ENCODE measurements at places on chromosomes 3 and 15.

GRCh38 chr3:56987238-56987895 is 73.1 kb upstream of the SPATA12 start:
- DNase-seq: no peak

DNA sequence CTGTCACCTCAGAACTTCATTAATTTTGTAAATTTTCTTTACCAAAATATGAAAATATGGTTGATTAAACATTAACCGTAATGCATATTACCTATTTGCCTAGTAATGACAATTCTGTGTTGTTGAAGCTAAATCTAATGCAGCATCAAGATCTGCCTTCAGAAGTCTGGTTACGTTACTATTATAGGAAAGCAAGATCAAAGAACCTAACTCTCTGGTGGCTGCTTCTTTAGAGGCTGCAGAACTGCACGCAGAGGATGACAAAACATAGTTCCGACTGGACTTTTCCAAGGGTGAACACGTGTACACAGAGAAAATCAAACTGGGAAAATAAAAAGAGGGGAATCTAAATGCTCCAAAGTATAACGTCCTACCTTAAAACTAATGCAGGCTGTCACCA is 20.5 kb downstream of the CD47 start:
- DNase-seq: no peak

DNA sequence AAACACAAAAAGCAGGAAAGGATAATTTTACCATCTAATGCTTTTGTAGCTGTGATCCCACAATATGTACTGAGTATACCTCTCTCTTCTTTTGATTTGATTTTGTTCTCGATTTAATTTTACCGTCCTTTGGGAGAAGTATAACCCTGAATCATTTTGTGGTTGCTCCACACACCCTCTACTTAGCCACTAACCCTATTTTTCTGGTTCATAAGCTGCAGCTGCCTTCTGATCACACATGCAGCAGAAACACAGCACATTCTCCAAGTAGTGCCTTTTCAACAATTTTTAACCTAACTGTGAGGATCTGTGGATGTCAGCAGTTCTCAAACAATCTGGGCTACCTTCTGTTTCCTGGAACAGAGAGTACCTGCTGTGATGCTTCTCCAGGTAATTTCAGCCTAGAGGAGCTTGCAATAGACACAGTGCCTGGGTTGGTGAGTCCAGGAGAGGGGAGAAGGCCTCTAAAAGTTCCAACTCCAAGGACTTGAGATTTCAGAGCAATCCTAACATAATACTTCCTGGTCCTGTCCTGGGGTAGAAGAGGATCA is 40.3 kb downstream of the HGD start:
- DNase-seq: no peak

DNA sequence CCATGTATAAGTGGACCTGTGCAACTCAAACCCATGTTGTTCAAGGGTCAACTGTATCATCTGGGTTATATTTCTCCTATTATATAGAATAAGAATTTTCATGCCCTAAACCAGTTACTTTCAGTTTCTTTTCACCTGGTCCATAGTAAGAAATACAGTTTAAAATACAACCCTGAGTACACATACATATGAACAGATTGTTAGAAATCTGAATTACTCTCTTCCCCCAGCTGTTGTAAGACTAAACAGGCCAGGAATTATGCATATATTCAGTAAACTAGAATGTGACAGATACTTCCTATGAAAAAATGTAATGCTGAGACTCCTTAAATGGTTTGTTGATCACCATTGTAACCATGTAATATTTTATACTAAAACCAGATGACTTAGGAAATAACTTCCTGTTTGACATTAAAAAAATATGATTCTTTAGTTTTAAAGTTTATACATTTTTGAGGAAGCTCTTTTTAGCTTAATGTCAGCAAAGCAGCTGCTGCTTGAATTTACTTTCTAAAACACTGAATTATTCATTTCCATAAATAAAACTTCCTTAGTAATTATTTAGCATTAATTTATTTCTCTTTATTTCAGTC is 52.5 kb upstream of the ZCWPW2 start:
- no peak for DNase-seq

DNA sequence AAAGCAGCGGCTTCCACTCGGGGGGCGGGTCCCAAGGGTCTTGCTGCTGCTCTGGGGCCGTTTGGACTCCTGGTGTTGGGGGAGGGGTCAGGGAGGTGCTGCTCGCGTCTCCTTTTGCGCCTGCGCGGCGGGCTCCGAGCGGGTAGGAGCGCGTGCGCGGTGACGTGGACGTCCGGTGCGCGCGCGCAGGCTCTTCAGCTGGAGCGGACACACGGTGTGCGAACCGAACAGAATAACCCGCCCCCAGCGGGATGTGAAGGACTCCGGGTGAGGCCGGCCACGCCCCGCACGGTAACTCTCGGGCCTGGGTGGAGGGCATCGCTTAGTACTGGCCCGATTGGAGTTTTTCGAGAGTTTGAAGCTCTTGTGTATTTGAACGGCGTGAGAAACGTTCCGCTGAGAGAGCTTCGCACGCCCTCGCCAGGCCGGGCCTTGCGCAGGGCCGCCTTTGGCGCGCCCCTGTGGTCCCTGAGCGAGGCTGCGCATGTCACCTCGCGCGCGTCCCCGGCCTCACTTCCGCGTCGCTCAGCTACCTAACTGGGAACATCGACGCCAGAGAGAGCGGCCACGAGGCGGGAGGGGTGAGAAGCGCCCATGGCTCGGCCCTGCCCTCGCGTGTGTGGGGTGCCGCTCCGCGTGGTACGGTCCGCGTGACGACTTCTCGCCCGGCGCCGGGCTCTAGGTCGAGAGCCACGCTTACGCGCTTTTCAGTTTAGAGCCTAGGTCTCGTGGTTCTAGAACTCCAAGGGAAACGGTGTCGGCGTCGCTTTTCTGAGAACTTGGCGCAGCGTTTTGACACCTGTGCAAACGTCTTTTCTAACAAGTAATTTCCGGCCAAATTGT is at the start of gene MGA:
Gene MGA, plus strand, starts transcription at position 171 of the 843 bp plus-strand sequence.
- peak; percentile 33 for DNase-seq

GRCh38 chr3:146899171-146899570 is 294.0 kb upstream of the PLSCR5 start:
- no peak for DNase-seq

DNA sequence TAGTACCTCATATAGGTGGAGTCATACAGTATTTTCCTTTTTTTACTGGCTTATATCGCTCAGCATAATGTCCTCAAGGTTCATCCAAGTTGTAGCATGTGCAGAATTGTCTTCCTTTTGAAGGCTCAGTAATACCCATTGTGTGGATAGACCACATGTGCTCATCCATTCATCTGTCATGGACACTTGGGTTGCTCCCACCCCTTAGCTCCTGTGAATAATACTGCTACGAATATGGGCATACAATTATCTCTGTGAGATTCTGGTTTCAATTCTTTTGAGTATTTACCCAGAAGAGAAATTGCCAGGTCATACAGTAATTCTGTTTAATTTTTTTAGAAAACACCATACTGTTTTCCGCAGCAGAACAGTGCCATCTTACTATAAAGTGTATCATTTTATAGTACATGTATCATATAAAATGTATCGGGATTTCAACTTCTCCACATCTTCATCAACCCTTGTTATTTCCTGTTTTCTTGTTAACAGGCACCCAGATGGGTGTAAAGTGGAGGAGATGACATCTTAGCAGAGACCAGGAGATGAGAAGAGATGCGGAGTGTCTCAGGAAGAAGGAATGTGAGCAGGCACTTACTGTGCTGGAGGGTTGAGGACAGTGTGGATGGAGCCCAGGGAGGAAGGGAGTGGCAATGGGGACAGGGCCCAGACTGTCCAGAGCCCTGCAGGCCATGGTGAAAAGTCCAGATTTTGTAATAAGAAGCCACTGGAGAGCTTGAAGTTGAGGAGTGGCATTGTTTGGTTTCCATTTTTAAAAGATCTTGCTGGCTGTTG is 27.0 kb upstream of the PRR23E start:
- no peak for DNase-seq

- DNase-seq: no peak
Observed at GRCh38 chr3:45496555-45496954, 98.0 kb upstream of the LIMD1 start.

GRCh38 chr15:70281811-70282307 is 184.1 kb upstream of the TLE3 start:
- DNase-seq: no peak

- no peak for DNase-seq
Observed at GRCh38 chr3:163890661-163891060, 1187.6 kb downstream of the SI start.

- no peak for DNase-seq
Observed at GRCh38 chr3:34011171-34012101, 213.0 kb downstream of the PDCD6IP start.

GRCh38 chr3:4729061-4729973 is 236.2 kb downstream of the ITPR1 start:
- DNase-seq: no peak

DNA sequence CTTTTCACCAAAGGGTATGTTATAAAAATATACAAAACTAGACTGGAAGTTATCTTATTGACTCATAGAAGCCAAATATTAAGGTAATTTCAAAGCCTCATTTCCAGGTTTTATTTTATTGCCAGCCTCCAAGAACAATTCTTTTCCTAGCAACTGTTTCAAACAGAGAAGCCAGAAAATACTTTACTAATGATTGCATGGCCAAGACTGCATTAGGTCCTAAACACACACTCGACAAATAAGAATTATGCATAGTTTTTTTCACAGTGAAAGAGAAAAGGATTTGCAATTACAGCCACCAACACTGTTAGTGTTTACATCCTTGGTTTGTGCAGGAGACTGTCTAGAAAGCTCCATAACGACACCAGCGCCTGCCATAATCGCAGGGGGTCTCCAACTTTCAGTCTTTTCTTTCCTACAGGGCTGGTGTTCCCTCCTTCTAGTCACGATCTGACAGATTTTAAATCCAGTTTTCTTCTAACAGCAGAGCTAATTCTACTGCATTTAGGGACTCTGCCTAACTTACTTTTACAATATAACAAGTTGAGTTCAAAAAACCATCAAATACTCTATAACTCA is 58.1 kb downstream of the CLASP2 start:
- DNase-seq: no peak

Data from NCI-H524 treated with DMSO at 0.1 percent for 48 hours (cell line).